ENCODE measurements at places on chromosomes 12 and 14.

GRCh38 chr14:104996032-104996431, 10.4 kb downstream of the CLBA1 start:
- no peak for DNase-seq

DNA sequence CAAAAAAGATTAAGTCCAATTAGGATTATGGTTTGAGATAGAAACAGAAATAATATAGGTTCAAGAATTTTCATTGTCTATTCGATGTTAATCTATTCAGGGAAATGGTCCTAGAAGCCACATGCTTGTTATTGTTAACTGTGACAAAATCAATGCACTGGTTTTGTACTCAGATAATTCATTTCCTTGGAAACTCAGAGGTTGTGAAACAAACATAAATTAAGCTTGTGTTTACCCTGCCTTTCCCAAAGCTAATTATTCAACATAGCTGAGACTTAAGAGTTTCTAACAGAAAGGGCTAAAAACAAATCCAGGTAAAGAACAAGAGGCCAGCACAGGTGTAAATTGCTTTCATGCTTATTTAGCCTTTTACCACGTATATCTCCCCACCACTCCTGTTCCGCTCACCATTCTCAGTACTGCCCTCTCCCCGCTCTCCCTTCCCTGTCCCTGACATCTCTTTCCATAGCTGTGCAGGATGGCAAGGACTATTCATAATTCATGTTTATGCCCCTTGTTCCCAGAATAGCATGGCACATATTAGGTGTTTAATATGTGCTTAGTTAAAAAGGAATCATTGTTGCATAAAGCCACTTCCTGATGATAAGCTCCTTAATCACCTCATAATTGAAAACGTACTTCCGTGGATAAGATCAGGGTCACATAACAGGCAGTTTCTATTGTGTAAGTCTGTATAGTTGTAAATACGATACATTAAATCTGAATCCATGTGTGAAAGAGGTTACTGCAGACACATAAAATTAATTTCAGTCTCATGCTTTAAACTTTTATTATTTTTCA, 131.8 kb upstream of the USP15 start:
- DNase-seq, result no peak

- no peak for DNase-seq
These were observed 7.0 kb downstream of the CGRRF1 start for GRCh38 chr14:54516709-54517108.

DNA sequence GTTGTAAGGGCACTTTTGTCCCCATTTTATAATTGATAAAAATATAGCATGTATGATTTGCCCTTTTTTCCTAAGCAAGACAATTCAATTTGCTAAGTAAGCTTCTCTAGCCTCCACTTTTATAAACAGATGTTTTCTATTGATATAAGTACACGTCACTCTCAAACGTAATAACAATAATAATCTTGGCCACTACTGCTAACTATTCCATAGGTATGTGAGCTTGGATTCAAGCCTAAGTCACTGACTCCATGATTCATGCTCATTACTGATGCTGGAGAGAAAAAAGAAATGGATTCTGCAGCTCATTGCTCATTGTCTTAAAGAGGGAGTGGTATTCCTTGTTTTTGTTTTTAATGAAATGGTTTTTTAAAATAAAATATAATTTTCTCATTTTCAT, 661.0 kb downstream of the GALC start:
- no peak for DNase-seq

DNA sequence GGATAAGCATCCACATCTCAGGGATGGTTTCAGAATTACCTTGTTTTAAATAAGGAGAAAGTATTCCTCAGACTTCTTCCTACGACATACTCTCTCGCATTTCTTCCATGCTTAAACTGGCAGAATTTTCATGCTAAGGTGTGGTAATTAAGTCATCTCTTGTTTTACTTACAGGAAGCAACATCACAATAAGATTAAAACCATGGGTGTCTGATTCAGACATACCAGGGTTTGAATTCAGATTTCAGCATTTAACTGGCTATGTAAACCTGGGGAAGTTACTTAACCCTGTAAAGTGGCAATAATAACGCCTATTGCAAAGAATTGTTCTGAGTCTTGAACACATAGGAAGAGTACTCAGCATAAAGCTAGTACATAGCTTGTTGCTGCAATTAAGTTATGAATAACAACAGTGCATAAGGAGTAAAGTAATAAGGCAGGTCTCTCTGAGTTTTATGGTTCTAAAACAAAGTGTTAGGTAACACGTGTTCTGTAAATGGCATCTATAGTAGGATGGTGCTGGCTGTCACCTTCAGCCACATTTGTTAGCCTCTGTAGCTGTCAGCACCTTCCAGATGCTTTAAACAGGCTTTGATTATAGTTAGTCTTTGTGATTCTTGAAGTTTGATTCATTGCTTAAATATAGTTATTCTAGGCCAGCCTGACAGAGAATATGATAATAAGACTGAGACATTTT, 38.8 kb downstream of the IFT43 start:
- DNase-seq, result no peak

GRCh38 chr14:25050269-25051150, 563 bp upstream of the STXBP6 start:
- no peak for DNase-seq

- no peak for DNase-seq
These were observed 245.4 kb upstream of the TMEM132C start for GRCh38 chr12:128021561-128021960.

DNA sequence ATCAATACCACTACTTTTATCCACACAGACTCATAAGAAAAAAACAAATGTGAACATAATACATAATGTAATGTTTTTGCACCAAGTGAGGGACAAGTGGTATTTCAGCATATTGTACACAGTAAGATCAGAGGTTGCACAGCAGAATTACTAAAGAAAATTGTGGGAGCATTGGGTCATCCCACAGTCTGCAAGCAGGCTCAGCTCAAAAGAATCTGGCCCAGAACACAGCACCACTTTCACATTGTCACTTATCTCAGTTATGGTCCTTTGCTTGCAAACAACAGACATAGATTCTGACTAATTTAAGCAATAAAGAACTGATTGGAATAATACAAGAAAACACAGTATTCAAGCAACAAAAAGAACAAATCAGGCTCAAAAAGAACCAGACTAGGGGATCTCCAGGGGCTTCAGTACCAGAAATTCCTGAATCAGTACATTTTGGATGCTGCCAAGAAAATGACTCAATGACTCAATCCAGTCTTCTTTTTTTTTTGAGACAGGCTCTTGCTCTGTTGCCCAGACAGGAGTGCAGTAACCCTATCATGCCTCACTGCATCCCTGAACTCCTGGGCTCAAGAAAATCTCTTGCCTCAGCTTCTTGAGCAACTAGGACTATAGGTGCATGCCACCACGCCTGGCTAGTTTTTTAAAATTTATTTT, 42.9 kb upstream of the EEA1 start:
- no peak for DNase-seq

DNA sequence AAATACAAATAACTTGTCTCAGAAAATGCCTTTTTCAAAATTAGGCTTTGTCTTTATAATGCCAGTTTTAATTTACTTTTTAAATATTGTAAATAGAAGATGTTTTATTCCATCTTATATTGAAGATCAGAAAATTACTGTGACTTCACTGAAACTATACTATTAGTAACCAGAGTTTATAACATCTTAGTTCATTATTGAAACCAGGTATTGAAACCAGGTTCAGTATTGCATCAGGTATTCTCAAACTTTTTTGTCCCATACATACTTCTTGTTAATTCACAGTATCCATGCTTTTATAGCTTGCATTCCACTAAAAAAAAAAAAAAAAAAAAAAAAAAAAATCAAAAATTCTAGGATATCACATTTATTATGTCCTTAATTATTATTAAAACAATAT, 227.5 kb downstream of the GXYLT1 start:
- DNase-seq, result no peak

GRCh38 chr12:54175200-54175963, 13.4 kb downstream of the SMUG1 start:
- no peak for DNase-seq

GRCh38 chr12:12983420-12984035, 16.5 kb downstream of the HEBP1 start:
- DNase-seq, result peak; percentile 38

DNA sequence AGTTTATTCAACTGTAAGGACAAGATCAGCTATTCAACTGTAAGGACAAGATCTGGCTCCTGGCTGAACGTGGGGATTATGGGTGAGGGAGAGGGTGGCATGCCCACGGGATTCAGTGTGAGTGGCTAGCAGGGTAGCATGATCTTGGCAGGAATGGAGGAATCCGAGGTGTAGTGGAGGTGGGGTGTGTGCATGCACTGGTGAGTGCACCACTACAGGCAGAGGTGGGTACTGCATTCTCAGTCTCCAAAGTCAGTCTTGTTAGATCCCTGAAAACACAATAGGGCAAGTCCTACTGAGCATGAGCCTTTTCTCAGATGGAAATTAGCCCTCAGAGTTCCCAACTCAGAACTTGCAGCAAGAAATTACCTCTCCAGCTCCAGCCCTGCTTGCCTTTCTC, 32.2 kb upstream of the DCD start:
- DNase-seq, result no peak

DNA sequence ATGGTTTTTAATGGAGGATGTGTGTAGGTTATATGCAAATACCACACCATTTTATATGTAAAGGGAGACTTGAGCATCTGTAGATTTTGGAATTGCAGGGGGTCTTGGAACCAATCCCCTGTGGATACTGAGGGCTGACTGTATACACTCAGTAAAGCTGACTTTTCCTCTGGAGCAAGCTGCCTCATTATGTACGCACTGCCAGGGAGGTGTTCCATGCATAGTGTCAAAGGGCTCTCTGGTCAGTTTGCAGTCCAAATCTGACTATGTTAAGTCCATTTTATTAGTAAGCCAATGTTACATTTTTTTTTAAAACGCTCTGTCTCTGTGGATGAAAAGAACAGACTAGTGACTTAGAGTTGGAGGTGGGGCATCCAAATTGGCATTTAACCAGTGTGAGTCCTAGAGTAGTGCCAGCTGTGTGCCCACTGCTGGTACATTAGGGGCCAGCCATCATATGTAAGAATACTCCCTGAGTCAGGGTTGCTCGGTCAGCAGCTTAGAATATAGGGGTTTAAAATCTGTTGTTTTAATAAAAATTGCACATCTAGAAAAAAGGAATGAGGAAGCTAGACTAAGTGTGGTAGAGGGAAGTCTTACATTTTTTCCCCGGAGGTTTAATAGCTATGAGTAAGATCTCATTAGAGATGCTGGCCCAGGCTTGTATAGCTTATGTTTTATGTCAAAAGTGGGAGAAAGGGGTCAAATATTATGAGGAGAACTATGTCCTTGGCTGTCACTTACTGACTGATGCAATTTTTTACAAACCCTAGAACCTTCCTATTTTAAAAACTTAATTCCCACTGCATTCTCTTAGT, 87.0 kb downstream of the TESC start:
- DNase-seq, result no peak

DNA sequence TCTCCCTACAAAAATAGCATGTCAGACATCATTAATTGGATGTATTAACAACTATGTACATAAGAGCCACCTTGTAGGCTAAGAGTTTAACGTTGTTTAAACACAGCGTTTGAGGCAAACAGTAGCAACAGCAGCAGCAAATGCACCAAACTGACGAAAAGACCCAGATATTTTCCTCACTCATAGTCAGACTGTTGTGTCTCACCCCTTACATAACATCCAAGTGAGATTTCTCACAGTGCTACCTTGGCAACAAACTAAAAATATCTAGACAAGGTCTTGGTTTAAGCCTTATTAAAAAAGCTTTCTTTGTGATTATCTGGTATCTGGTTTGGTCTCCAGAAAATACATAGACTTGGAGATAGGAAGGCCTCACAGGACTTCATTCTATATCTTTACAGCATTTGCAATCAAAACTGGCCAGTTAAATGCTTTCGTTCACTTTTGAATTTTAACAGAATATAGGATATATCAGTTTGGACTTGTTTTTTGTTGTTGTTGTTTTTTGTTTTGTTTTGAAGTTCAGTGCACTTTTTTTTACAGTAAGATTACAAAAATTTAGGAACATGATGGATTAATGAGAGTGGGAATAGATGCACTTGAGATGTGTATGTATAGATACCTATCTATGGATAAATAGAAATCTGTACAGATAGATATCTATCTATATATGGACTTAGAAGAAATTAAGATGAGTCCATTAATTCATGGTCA, 4.1 kb downstream of the BHLHE41 start:
- DNase-seq, result no peak

GRCh38 chr12:51813931-51814310, 34.6 kb downstream of the FIGNL2 start:
- DNase-seq, result no peak

DNA sequence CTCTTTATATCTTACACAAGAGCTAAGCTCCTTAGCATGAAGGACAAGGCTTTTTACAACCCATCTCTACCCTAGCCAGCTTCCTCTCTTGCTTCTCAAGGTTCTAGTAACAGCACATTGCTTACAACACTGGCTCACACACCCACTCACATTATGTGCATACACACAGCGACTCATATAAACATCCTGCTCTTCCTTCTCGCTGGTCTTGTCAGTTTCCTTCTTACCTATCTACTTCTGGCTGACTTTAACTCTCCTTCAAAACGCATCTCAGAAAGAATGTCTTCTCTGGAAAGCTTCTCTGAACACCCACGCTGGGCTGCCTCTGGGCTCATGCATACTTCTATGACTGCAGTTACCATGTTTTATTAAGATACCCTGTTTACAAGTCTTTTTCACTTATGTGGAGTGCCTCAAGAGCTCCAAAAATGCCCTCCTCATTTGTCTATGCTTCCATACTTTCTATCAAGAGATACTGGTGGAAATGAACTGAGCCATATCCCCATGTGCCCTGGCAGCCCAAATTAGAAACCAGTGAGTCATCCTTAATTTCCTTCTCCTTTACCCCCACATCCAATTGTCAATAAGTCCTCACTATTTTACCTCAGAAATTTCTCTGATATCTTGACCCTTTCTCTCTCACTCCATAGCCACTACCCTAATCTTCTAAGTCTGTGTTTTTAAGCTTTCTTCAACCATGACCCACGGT, 126.9 kb upstream of the KRAS start:
- DNase-seq, result no peak

DNA sequence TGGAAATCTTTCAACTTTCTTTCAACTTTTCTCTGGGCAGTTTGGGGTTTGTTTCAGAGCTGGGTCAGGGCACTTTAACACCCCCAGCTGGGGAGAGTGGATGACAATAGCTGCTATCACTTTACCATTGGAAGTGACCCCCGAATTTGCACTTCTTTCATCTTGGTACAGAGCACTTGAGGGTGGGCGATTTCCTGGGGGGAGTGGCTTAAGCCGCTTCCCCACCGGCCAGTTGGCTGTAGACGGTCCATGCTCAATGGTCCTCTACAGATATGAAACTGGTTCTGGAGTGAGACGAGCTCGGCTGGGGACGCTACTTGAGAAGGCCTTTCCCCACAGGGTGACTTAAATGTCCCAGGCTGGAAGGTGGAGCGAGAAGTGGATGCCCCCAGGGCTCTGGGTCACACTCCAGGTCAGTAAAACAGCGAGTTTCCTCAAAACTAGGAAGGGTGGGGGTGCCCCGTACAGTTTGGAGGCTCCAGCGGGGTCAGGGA, at the start of gene VRTN:
Gene VRTN, plus strand, starts transcription at position 231 of the 494 bp plus-strand sequence. CDS start 8,313 bp downstream, outside the sequence.
- DNase-seq, result no peak

GRCh38 chr12:54007538-54008259, 1.1 kb upstream of the HOXC8 start:
- DNase-seq, result no peak

- no peak for DNase-seq
These were observed 3.2 kb downstream of the CD69 start for GRCh38 chr12:9757433-9758025.

GRCh38 chr12:109785854-109786253, 47.3 kb downstream of the TRPV4 start:
- no peak for DNase-seq

Measured in HTR-8/SVneo (cell line).